ENCODE measurements at places on chromosomes 13 and 19.

DNA sequence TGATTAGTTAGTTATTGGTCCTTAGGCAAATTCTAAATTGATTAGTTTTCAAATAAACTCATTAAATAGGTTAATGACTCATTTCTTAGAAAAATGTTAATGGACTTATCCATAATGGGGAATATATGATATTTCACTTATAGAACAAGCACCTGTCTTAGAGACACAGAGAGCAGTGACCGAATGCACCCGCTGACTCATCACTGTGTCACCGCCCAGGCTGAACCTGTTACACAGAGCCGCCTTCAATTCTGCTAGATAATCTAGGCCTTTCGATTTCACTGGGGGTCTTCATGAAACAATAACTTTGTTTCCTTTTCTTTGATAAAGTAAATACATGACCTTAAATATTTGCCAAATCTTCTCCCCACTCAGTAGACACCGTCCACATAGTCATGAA is 13.1 kb downstream of the IRS2 start:
- DNase-seq: no peak

GRCh38 chr13:95357875-95358274 is 56.6 kb upstream of the ABCC4 start:
- no peak for DNase-seq

DNA sequence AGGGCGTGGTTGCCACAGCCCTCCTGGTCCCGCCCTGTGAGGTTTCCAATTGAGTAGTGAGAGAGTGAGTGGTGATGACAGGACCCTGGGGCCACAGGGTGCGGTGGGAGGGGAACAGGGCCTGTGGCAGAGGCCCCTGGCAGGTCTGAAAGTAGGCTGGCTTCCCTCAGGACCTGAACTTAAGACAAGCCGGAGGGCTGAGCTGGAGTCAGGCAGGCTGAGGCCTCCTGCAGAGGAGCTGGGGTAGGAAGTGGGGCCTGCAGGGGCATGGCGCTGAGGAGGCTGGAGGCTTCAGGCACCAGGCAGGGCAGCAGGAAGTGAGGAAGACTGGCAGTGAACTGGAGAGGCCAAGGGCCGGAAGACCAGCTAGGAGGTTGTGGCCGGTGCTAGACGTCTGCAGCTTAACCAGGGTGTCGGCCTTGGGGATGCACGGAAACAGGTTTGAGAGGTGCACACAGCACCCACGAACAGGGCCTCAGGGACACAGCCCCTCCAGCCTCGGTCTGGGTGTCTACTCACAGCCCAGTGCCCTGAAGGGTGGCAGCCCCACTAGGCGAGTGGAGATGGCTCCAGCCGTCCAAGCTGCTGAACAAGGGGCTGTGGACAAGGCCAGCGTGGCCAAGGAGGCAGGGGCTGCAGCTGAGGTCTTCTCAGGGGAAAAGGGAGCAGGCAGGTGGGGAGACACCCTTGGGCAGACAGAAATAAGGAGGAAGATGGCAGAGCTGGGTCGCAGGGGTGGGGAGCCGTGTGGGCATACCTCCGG is 17.8 kb downstream of the POP4 start:
- no peak for DNase-seq

GRCh38 chr13:41509971-41510370 is 52.6 kb downstream of the RGCC start:
- no peak for DNase-seq

- DNase-seq: no peak
These were observed 27.0 kb downstream of the SAE1 start for GRCh38 chr19:47157431-47158321.

DNA sequence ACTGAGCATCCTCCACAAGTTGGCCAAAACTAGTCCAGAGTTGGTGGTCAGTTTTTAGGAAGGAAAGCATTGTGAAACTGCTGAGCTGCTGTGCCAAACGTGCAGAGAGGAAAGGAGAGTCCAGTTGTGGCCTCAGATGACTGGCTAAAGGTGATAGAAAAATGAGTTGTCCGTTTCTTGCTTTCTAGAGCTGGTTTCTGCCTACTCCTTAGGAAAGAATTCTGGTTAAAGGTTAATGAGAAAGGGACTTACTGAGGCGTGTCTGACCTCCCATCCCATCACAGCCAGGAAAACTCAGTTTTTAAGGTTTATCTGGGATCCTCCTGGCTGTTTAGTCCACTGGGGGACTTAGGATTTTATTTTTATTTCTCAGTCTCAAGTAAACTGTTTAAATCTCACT is 1186.3 kb downstream of the UQCRFS1 start:
- DNase-seq: no peak

- DNase-seq: no peak
These were observed 23.9 kb upstream of the LPAR6 start for GRCh38 chr13:48436661-48437288.

GRCh38 chr13:38944219-38944618 is 46.4 kb downstream of the STOML3 start:
- DNase-seq: no peak

DNA sequence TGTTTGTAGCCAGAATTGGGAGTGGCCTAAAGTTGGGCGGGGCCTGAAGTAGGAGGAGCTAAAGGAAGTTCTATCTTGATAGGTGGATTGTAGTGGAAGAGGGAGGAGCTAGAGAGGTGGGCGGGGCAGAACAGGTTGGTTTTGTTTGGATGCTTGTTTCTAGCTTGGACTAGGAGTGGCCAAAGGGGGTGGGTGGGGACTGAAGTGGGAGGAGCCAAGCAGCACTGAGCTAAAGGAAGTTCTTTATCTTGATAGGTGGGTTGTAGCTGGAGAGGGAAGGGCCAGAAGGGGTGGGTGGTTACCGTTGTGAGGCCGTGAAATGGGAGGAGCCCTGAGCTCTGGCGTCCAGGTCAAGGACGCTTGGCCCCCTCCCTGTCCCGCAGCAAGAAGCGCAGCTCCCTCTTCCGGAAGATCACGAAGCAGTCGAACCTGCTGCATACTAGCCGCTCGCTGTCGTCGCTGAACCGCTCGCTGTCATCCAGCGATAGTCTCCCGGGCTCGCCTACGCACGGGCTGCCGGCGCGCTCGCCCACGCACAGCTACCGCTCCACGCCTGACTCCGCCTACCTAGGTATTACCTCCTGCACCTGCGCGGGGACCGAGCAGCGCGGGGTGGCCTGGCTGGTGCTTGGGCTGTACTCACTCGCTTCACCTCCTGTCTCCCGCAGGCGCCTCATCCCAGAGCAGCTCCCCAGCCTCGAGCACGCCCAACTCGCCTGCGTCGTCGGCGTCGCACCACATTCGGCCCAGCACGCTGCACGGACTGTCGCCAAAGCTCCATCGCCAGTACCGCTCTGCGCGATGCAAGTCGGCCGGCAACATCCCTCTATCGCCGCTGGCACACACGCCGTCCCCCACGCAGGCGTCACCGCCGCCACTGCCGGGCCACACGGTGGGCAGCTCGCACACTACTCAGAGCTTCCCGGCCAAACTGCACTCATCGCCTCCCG is 8.0 kb downstream of the DNASE2 start:
- DNase-seq: no peak

DNA sequence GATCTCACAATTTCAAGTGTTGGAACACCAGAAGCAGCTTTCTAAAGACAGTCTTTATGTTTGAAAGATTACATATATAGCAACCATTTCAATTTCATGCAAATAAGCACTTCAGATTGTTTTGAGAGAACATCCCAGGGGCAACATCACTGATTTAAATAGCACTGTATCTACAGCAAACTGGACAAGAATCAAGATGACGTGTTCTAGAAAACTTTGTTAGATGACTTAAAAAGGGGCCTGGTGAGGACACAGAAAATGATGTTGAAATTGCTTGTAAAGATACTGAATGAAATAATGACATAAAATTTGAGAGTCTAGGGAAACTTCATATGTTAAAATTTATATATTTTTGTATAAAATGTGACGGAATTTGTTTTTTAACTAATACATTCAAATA is 277.1 kb downstream of the KLF12 start:
- DNase-seq: no peak

DNA sequence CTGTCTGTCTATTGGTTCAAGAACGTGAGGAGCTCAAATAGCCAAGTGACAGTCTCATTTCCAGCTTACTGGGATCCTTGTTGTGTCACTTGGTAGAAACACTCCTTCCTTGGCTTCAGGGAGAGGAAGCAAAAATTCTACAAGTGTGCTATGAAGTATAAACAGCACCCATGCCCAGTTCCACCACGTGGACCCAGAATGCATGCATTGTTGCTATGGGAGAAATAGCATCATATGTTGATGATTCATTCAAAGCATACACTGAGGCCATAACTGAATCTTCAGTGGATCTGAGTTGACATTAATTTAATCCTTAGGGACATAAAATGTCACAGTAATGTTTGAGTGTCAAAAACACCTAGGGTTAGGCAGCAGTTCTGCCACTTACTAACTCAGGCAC is 199.0 kb upstream of the RXFP2 start:
- DNase-seq: no peak

GRCh38 chr19:491146-491741 is 5.0 kb upstream of the MADCAM1 start:
- no peak for DNase-seq

DNA sequence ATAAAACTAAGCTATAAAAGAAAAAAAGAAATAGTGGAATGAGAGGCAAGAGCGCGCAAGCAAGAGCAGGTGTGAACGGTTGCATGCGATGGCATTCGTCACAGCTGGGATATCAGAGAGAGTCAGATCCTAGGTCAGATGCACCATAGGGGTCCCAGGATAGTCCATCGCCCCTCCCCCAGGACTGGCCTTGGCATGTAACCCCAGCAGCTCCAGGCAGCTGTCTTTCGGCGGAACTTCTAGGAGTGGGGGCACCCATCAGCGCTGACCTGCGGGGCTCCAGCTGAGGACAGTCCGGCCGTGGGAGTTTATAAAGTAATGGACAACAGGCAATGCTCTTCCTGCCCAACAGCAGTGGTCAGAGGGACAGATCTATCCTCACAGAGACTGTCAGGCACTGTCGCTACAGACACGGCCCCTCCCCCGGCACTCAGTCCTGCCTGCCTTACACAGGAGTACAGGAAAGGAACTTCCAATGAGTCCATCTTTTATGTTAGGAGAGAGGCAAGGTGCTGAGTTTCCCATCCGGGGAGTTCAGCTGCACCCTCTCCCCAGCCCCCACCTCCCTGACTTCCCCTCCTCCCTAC is 1.4 kb downstream of the SIAH3 start:
- no peak for DNase-seq

- no peak for DNase-seq
These were observed 5.8 kb downstream of the PGLYRP1 start for GRCh38 chr19:46017095-46017429.

- no peak for DNase-seq
These were observed 140.0 kb downstream of the IRS2 start for GRCh38 chr13:109646423-109646822.
